ENCODE measurements at places on chromosomes 4 and X.

GRCh38 chr4:107616838-107617389 is 103.1 kb downstream of the PAPSS1 start:
- no peak for DNase-seq

- no peak for DNase-seq
Measured at GRCh38 chr4:16889945-16890344, 8.5 kb downstream of the LDB2 start.

DNA sequence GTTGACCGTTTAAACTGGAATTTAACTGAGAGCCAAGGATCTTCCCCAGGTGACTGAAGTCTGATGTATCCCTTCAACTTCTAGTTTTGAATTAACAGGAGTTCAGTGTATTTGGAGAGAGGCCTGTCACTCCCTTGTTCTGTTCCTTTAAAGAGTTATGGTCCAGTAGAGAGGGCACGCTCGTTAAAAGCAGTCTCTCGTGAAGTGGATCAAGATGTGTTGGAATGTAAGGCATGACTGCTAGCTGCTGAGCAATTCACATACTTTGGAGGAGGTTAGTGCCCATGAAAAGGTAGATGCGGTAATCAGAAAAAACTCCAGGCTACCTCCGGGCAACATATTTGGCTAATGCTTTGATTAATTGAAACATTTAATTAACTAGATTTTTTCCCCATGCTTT is 65.7 kb downstream of the SHROOM2 start:
- no peak for DNase-seq

GRCh38 chr4:77074381-77074831 is 1.4 kb downstream of the CCNI start:
- DNase-seq, result no peak

GRCh38 chr4:3697033-3697432 is 69.2 kb upstream of the ADRA2C start:
- DNase-seq, result no peak

DNA sequence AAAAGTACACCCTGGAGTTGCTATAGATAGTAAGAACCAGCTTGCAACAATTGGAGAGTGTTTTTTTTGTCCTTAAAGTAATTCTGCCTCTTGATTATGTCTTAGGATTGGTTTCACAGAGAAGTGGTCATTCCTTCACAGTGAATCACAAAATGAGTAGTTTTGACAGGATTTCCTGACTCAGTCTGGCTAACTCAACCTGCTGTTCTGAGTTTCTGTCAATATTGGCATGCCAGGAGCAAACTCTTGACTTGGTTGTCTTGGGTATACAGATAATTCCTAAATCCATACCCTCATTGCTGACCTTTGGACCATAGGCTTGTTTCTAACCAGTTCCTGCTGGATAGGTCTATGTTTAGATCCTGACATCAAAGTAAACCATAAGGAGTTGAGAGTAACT is 9.4 kb downstream of the FHIP1A start:
- DNase-seq, result peak; percentile 60

DNA sequence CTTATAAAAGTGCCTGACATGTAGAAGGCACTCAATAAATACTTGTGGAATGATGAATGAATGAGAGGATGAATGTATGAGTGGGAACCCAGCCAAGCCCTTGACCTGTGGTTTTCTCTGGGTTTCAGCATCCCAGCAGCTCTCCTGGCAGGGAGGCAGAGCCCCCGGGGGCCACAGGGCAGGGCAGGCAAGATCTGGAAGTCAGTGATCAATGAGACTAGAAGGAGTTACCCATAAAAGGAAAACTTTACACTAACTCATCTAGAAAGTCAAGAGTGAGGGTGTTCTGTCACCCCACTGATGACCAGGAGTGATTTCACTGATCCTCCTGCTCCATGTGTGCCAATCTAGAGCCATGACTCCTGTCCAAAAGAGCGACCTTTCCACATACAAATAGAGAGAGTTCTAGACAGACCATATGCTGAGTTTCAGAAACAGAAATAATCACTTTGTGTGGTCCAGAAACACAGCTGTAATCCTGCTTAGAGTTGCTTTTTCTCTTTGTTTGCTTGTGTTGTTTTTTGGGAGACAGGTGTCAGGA is 37.4 kb downstream of the MGARP start:
- peak; percentile 22 for DNase-seq

GRCh38 chr4:14138106-14138505 is 510.6 kb upstream of the BOD1L1 start:
- no peak for DNase-seq

DNA sequence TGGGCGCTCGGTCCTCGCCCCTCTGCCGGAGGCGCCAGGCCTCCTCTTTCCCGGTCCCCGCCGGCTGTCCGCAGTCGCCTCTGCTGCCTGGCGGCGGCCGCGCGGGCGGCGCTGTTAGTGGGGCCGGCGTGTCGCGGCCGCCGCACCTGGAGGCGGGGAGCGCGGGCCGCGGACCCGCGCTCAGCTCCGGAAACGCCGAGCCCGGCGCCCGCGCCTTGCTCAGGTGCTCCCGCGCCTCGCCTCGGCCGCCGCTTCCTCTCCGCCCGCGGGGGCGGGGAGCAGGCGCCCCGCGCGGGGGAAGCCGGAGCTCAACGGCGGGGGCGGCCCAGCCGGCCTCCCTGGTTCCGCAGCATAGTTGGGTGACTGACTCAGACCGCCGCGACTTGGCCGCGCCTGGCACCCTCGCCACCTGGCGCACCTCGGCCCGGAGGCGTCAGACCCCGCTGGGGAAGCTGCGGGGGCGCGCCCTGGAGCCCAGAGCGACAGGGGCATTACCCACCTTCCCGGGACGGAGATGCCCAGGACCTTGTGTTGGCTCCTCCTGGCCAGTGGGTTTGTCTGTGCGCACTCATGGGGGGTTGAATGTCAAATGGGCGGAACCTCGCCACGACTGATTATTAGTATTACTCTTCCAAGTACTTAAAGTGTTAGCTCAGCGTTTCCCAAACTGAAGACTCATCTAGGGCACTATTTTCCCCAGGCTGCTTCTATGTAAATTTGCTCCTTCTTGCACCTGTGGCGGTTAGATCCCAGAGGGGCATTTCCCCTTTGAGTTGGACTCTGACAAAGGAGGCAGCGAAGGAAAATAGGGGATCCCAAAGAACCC is at the start of gene ARAP2:
ARAP2 (minus strand) TSS at position 258 of the 826 bp plus-strand sequence. CDS start 15,028 bp downstream, outside the sequence.
- no peak for DNase-seq

GRCh38 chrX:42704454-42704853 is 73.5 kb downstream of the PPP1R2C start:
- no peak for DNase-seq

- no peak for DNase-seq
Measured at GRCh38 chr4:153521478-153521877, 55.3 kb downstream of the TMEM131L start.

DNA sequence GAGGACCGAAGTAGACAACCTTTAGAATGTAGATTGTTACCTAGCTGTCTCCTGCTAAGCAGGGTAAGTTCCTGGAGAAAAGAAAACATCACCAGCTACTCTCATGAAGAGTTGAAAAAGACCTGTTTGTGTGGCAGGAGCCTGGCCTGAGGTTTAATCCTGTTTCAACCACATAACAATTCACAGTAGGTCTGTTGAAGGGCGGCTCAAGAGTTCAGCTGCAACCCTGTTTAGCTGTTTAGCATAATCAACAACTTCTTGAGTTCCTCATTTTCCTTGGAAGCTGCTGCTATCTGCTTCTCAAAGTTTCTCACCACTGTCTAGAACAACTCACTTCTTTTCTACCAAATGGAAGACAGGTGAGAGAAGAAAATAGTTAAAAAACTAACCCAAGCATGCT is 170.4 kb upstream of the TET2 start:
- no peak for DNase-seq

DNA sequence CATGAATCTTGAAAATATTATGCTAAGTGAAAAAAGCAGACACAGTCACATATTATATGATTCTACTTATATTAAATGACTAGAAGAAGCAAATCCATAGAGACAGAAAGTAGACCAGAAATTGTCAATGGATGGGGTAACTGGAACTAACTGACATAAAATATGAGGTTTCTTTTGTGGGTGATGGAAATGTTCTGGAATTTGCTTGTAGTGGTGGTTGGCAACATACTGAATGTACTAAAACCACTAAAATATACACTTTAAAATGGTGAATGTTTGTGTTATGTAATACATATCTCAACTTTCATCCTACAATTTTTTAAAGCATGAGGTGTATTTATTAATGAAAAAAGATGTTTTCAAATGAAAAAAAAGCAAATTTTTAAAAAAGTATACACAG is 14.7 kb downstream of the CNOT6L start:
- no peak for DNase-seq

Measured in amniotic stem cell (primary cell).